ENCODE measurements at places on chromosomes 1 and 21. TPM values are rescaled to one million over a fixed set of nuclear protein-coding genes. Genes with fewer than 3 reads are reported as not detected.

DNA sequence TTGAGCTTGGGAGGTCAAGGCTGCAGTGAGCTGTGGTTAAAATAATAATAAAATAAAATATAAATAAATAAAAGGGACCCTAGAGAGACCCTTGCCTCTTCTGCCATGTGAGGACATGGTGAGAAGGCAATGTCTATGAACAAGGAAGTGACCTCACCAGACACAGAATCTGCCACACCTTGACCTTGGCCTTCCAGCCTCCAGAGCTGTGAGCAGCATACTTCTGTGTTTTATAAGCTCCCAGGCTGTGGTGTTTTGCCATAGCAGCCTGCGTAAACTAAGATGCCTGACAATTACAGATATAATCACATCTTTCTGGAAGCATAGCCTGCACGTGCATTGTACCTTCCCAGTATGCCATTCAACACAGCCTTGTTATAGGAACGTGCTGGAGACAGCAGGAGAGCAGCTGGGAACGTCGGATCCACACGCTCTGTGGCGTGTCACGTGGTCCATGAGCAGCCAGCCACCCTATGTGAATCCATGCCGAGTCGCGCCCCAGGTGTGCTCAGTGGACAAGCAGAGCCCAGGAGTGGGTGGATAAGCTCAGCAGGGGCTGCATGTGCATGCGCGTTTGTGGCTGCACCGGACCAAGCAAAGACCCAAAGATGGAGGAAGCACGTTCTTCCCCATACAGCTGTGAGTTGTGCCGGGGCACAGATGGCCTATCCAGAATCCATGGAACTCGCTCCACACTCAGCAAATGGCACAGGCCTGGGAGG lies 17.8 kb downstream of the WNT9A start:
- DNase-seq: no peak

DNA sequence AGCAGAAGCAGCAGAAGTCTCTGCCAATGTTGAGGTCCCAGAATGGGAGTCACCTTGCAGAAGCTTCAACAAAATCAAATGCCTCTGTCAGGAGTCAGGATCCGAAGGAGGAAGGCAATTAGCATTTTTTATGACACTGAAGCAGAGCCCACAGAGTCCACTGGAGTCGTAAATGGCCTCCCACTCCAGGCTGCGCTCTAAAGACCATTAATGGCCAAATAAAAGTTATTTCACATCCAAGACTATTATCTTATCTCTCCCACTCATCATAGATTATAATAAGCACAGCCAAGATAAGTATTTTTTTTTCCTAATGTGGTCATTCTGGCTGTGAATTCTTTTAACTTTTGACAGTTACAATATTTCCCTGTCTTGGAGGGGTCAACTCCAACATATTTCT lies 191.1 kb upstream of the C8B start:
- no peak for DNase-seq

Gene LAMC2
- 12.6 TPM for total RNA-seq

Gene TAS1R3
- 0.25 TPM for total RNA-seq

GRCh38 chr1:95057351-95057750 lies 15.4 kb downstream of the ALG14 start:
- DNase-seq: no peak

- no peak for DNase-seq
These were observed 1265.3 kb upstream of the ADGRL2 start for GRCh38 chr1:80535466-80535865.

DNA sequence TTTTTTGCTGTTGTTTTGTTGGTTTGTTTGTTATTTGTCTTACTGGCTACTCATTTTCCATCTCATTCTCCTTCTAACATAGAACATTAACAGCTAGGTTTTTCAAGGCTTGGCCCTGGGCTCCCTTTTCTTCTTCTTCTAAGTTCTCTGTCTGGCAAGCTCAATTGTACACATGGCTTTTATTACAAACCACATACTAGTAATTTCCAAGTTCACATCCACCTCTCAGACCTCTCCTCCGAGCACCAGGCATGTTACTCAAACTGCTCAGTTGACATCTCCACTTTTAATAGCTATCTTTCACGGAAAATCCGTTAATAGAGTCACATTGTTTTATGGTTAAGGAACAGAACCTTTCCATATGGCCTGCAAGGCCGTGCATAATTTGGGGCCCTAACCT lies 736.9 kb upstream of the ADAMTS5 start:
- DNase-seq: no peak

- no peak for DNase-seq
These were observed 2.7 kb downstream of the MAPKAPK2 start for GRCh38 chr1:206687251-206687914.

GRCh38 chr1:240405751-240406150 lies 206.2 kb downstream of the GREM2 start:
- no peak for DNase-seq

Gene SMAP2
- 3.7 TPM for total RNA-seq
